ENCODE measurements at places on chromosomes 12 and 14. TPM values are rescaled to one million over a fixed set of nuclear protein-coding genes. Genes with fewer than 3 reads are reported as not detected.

Gene MYO1A
- 0.29 TPM for total RNA-seq

Gene TOMM20L
- total RNA-seq, result not detected

Gene NUP37
- 111 TPM for total RNA-seq

Gene PTPRO
- total RNA-seq, result 0.22 TPM

Gene MYH6
- not detected for total RNA-seq

Gene DCAF5
- 20.2 TPM for total RNA-seq

Gene MYF5
- not detected for total RNA-seq

Gene CPNE6
- total RNA-seq, result not detected

Gene KLRD1
- total RNA-seq, result not detected
